ENCODE measurements at places on chromosomes 16 and 17.

DNA sequence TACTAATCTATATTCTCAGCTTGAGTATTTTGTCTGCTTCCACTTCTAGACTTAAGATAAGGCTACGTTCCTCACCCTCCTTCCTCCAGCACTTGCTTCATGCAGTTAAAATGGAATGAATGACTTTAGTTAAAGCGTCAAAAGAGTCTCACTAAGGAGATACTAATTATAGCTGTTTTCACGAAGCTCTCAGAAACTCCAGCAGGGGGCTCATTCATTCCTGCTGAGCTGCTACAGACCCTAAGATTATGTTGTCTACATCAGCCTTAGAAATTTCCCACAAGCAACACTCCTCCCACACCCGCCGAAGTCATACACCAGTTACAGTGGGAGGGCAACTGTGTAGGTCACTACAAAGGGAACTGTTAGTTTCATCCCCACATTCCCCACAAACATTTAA is 57.0 kb upstream of the KIFC3 start:
- DNase-seq: no peak

GRCh38 chr17:75875182-75875939 is 3.0 kb downstream of the TRIM47 start:
- no peak for DNase-seq

DNA sequence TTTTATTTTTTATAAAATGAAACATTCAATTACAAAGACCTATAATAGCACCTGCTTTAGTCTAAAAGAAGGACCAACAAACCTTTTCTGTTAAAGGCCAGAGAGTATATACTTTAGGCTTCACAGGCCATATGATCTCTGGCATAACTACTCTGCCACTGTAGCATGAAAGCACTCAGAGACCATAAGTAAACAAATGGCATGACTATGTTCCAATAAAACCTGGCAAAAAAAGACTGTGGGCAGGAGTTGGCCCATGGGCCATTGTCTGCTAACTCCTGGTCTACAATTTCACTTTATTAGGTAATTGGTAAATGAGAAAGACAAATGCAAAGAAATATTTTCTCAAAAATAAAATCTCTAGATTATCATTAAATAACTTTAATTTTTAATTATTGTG is 14.9 kb downstream of the CEP112 start:
- no peak for DNase-seq

DNA sequence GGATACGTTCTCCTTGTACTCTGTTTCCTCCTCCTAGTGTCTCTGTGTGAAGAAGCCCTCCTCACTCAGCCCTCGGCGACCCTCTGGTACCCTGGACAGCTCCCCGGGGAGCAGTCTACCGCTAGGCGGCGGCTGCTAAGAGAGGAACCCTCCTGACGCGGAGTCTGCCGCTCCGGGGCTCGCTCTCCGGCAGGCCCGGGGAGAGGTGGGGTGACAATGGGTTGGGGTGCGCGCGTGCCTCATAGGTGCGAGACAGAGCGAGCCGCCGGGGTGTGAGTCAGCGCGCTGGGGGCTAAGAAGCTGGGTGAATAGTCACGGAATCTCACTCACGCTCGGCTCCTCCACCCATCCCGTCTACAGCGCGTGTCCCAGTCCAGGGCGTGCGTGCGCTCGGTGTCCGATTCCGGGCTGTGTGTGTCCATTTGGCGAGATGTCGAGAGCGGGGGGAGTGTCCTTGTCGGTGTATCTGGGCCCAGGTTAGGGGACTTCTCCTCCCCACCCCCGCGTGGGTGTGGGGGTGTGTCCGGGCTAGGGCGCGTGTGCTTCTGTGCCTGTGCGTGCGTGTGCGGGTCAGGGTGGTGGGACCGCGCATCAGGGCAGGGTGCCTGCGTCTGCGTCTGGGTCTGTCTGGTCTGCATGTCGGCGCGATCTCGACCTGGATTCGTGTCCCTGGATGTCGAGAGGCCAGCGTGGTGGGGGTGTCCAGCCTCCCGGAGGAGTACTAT is 577 bp upstream of the HS3ST2 start:
- peak; percentile 35 for DNase-seq

GRCh38 chr17:41530062-41531048 is 2.2 kb upstream of the KRT19 start:
- DNase-seq: no peak

All from activated T-cell treated with anti-CD3 and anti-CD28 coated beads, Interleukin-2, amount 50 U/mL, for 72 hours (primary cell).